ENCODE measurements at places on chromosomes 4 and X.
A peak's percentile ranks its signal among the peaks of the same experiment; 100 is the strongest.

DNA sequence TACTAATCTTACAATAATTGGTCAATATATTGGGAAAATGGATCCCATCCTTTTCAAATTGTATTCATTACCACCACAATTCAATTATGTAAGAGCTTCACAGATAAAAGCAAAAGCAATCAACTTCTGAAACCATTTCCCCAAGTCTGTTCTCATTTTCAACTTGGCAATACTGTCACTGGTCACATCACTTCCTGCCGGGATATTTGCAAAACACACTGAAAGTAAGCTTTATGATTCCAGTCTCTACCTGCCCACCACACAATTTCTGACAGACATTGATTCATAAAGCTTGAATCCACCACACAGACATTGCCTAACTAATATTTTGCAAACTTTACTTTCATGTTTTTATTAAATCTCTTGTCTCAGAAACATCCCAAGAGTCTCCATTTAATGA, 53.6 kb downstream of the LIN54 start:
- no peak overlapping the region for H3K4me3 ChIP-seq
- H3K27ac ChIP-seq, result no peak overlapping the region
- no peaks in the 10 kb centered on the region for H3K27me3 ChIP-seq
- H3K4me1 ChIP-seq, result no peaks in the 10 kb centered on the region
- no peak for DNase-seq
- H3K36me3 ChIP-seq, result no peaks in the 10 kb centered on the region

DNA sequence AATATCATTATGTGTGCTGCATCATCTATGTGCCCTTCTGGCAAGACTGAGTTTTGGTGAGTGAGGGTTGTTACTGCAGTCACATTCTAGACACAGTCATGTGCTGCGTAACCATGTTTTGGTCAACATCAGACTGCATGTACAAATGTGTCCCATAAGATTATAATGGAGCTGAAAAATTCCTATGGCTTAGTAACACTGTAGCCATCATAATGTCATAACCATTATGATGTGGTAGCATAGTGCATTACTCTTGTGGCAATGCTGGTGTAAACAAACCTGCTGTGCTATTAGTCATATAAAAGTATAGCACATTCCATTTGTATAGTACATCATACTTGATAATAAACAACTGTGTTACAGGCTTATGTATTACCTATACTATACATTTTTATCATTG, 198.1 kb upstream of the NUDT6 start:
- no peak for DNase-seq
- no peaks in the 10 kb centered on the region for H3K27me3 ChIP-seq
- no peaks in the 10 kb centered on the region for H3K4me1 ChIP-seq
- H3K4me3 ChIP-seq, result no peak overlapping the region
- H3K36me3 ChIP-seq, result no peaks in the 10 kb centered on the region

DNA sequence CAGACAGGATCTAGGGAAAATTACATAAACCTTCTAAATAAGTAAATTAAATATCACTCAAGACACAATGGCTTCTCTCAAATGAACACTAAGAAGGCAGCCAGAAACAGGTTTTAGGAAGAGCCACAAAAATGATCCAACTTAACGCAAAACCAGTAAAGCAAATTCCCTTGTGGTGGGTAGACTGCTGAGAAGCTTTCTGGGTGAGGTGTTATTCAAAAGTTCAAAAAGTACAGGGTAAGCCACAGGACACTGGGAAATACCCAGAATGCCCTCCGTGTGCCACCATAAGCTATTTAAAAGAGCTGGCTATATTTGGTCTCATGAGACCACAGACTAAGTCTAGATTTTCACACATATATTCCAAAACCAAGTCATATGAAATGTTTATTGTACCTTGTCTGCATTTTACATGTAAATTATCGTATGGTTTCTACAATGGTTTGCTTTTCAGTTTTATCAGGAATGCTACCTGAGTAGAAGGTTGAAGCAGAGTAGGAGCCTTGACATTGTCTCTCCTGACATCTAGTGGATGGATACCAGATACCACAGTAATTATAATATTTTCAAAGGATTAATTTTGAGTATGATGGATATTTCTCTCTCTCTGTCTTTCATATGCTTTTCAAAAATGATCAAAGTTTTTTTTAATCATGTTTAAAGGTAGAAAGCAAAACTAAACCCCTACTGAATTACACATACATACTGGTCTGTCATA, 109.3 kb upstream of the KLHL13 start:
- no peak for DNase-seq
- no peaks in the 10 kb centered on the region for H3K36me3 ChIP-seq
- H3K4me3 ChIP-seq, result no peak overlapping the region
- no peaks in the 10 kb centered on the region for H3K27me3 ChIP-seq

GRCh38 chrX:139692506-139692849, 15.5 kb downstream of the MCF2 start:
- H3K4me1 ChIP-seq, result no peaks in the 10 kb centered on the region
- no peak overlapping the region for H3K4me3 ChIP-seq
- H3K36me3 ChIP-seq, result no peaks in the 10 kb centered on the region

- H3K36me3 ChIP-seq, result no peaks in the 10 kb centered on the region
- H3K27ac ChIP-seq, result no peak overlapping the region
- DNase-seq, result no peak
- no peaks in the 10 kb centered on the region for H3K27me3 ChIP-seq
Observed at GRCh38 chr4:172950990-172951389, 217.6 kb upstream of the GALNT7 start.

- H3K4me3 ChIP-seq, result no peak overlapping the region
- H3K27me3 ChIP-seq, result no peaks in the 10 kb centered on the region
- no peak overlapping the region for H3K27ac ChIP-seq
Observed at GRCh38 chr4:120506536-120506935, 416.0 kb downstream of the PRDM5 start.

DNA sequence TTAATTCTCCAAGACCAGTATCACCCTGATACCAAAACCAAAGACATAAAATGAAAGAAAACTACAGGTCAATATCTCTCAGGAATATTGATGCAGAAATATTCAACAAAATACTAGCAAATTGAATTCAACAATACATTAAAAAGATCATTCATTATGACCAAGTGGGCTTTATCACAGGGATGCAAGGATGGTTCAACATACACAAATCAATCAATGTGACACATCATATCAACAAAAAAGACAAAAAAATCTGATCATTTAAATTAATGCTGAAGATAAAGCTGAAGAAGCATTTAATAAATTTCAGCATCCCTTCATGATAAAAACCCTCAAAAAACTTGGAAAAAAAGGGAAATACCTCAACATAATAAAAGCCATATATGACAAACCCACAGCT, 341.4 kb downstream of the GUCY2F start:
- no peaks in the 10 kb centered on the region for H3K4me1 ChIP-seq
- no peaks in the 10 kb centered on the region for H3K27me3 ChIP-seq
- H3K4me3 ChIP-seq, result no peak overlapping the region

- H3K27me3 ChIP-seq, result no peaks in the 10 kb centered on the region
- H3K4me1 ChIP-seq, result peaks cover 8% of the 10 kb centered on the region
- H3K4me3 ChIP-seq, result peak overlapping the region; percentile 76
- DNase-seq, result no peak
- no peaks in the 10 kb centered on the region for H3K36me3 ChIP-seq
Observed at GRCh38 chr4:1347410-1347864, 429 bp downstream of the UVSSA start.

DNA sequence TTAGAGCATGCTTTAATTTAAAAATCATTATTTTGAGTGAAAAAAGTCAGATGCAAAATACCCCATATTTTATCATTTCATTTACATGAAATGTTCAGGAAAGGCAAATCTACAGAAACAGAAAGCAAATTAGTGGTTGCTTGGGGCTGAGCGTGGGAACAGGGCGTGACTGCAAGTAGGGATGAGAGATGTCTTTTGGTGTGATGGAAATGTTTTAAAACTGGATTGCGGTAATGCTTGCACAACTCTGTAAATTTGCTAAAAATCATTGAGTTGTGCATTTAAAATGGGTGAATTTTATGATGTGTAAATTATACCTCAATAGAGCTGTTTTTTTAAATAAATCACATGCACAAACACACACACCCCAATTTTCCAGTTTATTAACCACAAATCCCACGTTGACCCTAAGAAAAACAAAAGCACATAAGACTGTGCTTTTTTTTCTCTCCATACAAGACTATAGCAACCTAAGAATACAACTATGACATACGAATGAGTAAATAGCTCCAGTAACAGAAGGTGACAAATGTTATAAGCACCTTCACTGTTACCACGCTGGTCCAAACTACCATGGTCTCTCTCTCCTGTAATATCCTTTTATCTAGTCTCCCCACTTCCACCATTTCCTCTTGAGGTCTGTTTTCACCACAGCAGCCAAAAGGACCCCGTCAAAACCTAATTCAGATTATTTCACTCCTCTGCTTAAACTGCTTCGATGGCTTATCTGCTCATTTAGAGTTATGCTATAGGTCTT, 37.2 kb downstream of the FRMD7 start:
- H3K4me3 ChIP-seq, result no peak overlapping the region
- H3K27ac ChIP-seq, result no peak overlapping the region
- no peaks in the 10 kb centered on the region for H3K36me3 ChIP-seq
- no peaks in the 10 kb centered on the region for H3K4me1 ChIP-seq

- no peaks in the 10 kb centered on the region for H3K36me3 ChIP-seq
- H3K27me3 ChIP-seq, result no peaks in the 10 kb centered on the region
- no peak overlapping the region for H3K4me3 ChIP-seq
- no peak for DNase-seq
Observed at GRCh38 chr4:169963998-169964397, 62.2 kb downstream of the MFAP3L start.

DNA sequence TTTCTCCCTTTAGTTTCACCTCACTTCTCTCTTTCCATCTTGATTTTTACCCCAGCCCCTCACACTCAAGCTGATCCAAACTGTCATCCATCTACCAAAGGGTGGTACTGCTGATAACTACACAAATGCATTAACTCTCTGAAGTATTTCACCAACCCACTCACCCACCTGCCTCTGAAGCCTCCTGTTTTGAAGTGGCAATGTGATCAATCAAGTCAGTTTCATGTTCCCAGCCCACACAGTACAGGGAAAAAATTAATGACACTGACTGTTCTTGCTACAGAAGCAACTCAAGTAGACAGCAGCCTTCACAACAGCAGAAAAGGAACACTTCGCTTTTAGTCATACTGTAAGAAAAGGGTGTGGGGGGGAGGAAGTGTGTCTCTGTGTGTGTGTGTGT, 183.0 kb upstream of the NOCT start:
- no peak overlapping the region for H3K4me3 ChIP-seq
- 0 out of 2 replicates have a peak, but pooled peaks cover 3% of the 10 kb centered on the region for H3K4me1 ChIP-seq
- H3K36me3 ChIP-seq, result no peaks in the 10 kb centered on the region
- H3K27ac ChIP-seq, result no peak overlapping the region
- no peaks in the 10 kb centered on the region for H3K27me3 ChIP-seq

DNA sequence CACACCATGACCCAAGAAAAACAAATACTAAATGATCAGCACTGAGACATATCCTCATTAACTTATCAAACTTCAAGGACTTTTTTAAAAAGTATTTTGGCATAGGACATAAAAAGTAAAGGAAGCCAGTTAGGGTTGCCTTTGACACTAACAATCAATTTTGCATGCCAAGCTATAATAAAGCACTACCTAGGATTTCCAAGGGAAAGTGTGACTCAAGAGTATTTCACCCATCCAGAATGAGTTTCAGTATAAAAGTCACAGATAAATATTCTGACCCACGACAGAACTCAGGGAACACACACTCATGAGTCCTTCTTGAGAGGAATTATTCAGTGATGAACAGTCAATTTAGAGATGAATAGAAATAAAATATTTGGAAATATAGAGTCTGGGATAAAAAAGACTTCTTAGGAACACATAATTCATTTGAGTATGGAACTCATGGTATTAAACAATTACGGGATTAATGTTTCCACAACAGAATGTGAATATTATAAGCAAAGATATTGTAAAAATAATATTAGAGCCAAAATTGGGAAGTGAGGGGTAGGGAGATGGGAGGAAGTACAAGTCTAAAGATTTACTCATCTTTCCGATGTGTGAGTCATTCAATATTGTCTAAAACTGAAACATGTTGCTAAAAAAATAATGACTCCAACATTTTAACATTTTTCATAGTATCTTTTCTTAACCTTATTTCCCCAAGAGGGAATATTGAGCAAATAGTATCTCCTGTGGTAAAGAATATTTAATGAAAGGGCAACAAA, 143.5 kb upstream of the LNX1 start:
- no peaks in the 10 kb centered on the region for H3K36me3 ChIP-seq
- H3K27ac ChIP-seq, result no peak overlapping the region
- no peaks in the 10 kb centered on the region for H3K4me1 ChIP-seq
- H3K27me3 ChIP-seq, result peaks cover 10% of the 10 kb centered on the region

DNA sequence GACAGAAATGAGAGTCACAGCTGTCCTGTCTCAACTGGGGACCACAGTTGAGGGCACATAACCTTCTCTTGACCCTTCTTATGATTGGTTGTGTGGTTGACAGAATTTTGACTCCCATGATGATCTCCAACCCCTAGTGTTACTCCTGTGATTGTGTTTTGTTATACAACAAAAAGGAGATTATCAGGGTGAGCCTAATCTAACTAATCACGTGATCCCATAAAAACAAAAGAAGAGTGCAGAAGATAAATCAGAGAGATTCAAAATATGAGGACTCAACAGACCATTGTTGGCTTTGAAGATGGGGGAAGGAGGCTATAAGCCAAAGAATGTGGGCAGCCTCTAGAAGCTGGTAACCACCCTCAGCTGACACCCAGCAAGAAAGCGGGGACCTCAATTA, 72.7 kb downstream of the GUCY2F start:
- no peaks in the 10 kb centered on the region for H3K27me3 ChIP-seq
- no peaks in the 10 kb centered on the region for H3K36me3 ChIP-seq
- no peak overlapping the region for H3K4me3 ChIP-seq
- no peak overlapping the region for H3K27ac ChIP-seq
- H3K4me1 ChIP-seq, result no peaks in the 10 kb centered on the region

GRCh38 chr4:2925496-2925895, 37.7 kb downstream of the NOP14 start:
- no peaks in the 10 kb centered on the region for H3K27me3 ChIP-seq
- H3K4me3 ChIP-seq, result no peak overlapping the region
- no peaks in the 10 kb centered on the region for H3K4me1 ChIP-seq
- H3K36me3 ChIP-seq, result 0 out of 2 replicates have a peak, but pooled peaks cover 4% of the 10 kb centered on the region
- no peak overlapping the region for H3K27ac ChIP-seq
- DNase-seq, result no peak

DNA sequence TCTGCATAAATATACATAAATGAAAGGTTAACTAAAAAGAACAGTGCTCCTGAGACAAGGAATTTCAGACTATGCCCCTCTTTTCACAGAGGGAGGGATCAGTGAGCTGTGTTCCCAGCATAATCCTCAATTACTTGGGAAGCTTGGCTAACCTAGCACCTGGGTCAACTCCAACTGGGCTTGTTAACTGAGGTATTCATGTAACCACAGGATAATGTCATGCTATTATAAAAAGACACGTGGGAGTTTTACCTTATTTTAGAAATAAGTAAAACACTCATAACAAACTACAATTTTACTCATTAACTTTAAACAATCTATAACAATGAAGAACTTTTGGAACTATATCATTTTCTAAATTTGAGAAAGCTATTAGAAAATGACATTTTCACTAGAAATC, 48.6 kb downstream of the RPGR start:
- no peaks in the 10 kb centered on the region for H3K36me3 ChIP-seq
- no peak overlapping the region for H3K27ac ChIP-seq
- no peak overlapping the region for H3K4me3 ChIP-seq
- no peak for DNase-seq

Measured in HCT116 (cell line).